Activated B cell treated with CpG ODN at 0.5 μM for 24 hours (primary cell): ENCODE measurements at places on chromosomes 2 and 18. TPM values are rescaled to one million over a fixed set of nuclear protein-coding genes. Genes with fewer than 3 reads are reported as not detected.

GRCh38 chr18:70197844-70198243 lies 7.6 kb downstream of the RTTN start:
- DNase-seq: no peak

- DNase-seq: no peak
These were observed 55.8 kb upstream of the TMEM178A start for GRCh38 chr2:39609917-39610316.

GRCh38 chr2:229268626-229269025 lies 2.5 kb downstream of the PID1 start:
- DNase-seq: no peak

DNA sequence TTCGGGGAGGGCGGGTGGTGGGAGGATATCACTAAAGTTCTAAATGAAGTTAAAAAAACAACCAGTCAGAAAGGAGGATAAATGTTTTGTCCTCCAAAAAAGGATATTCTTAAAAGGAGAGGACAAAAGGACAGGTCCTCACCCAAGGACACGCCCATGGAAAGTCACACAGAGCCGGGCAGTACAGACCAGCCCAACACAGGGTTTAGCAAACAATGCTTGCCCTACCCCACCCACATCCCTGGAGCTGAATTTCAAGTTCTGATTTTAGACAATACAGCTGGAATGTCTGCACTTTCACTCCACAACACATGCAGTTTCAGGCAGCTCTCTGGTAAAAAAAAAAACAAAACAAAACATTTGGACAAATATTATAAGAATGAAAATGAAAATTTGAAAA lies 67.9 kb downstream of the SLC9A4 start:
- DNase-seq: no peak

DNA sequence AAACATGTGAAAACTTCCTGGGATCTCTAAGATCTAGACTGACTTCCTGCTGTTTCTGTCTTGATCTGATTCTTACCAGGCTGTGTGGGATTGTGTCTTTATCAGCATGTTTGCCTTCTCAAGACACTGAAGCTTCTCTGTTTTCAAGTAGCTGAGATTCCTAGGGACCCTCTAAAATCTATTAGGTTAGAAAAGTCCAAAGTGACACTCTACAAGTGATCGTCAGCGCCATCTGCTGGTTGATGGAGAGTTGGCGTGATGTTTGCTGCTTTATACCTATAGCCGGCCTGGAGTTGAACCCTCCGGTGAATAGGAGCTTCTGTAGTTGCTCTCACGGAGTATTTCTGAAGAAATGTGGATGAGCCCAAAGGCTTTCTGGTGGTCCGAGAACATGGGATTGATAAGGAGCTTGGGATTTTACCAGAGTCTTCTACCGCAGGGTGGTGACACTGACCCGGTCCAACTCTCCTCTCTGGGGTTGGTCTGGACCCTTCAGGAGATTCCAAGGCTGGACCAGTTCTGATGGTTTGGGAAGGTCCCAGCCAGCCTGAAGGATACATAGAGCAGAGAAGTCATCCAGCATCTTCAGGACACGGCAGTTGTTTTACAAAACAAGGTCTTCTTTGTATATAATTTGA lies 96.0 kb upstream of the TTC39C start:
- DNase-seq: peak; percentile 49

DNA sequence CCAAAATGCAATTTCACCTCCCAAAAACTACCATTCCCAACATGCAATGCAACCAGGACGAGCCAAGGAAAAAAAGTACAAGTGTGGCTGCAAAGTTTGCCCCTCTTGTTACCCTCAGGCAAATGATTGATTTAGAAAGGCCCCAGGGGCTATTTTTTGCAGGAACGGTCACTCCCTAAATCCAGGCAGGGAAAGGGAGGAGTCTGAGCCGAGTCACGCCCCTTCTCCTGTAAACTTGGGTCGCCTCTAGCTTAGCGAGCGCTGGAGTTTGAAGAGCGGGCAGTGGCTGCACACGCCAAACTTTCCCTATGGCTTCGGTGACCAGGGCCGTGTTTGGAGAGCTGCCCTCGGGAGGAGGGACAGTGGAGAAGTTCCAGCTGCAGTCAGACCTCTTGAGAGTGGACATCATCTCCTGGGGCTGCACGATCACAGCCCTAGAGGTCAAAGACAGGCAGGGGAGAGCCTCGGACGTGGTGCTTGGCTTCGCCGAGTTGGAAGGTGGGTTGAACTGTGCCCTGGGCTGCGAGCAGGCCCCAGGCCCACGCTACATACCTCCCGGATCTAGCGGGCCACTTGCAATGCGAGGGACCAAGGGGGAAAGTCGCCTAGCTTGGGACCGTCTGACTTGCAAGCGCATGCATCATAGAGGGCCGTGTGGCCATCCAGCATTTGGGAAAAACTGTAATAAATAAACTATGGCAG lies at the start of gene GALM:
TSS of gene GALM (plus strand) at position 261 of the 702 bp plus-strand sequence. CDS start at position 309, 48 bp downstream.
- DNase-seq: peak; percentile 23

DNA sequence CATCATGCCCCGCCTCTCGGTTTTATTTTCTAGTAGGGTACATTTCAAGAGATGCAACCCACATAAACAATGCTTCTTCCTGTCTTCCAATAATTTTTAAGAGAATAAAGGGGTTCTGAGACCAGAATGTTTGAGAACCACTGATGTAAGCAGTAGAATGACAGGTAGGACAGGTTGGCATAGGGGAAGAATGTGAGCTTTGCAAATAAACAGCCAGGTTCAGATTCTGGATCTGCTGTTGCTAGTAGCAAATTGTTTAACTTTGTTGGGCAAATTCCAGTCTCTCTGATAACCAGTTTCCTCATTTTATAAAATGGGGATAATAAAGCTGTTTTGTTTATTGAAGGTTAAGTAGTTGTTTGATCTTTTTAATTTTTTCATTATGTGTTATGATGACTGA lies 32.8 kb downstream of the SOCS6 start:
- no peak for DNase-seq

GRCh38 chr18:73790587-73790986 lies 357.0 kb downstream of the FBXO15 start:
- no peak for DNase-seq

GRCh38 chr18:42437646-42438045 lies 482.6 kb downstream of the PIK3C3 start:
- DNase-seq: no peak

Gene GPR155
- total RNA-seq: 2.8 TPM in 2 replicates

Gene MAP3K19
- not detected in 2 replicates for total RNA-seq

Gene ASB18
- total RNA-seq: not detected in 2 replicates

Gene MRPL33
- total RNA-seq: 24.6 and 27.4 TPM in 2 replicates

Gene UPP2
- not detected in 2 replicates for total RNA-seq

Gene TMEM178A
- total RNA-seq: not detected in 2 replicates
